ENCODE measurements at places on chromosomes 5 and 9. TPM values are rescaled to one million over a fixed set of nuclear protein-coding genes. Genes with fewer than 3 reads are reported as not detected.

- peak; percentile 58 for DNase-seq
Observed at GRCh38 chr5:151005187-151005949, 15.0 kb upstream of the GPX3 start.

- no peak for DNase-seq
Observed at GRCh38 chr5:141758310-141758998, 76.4 kb upstream of the ARAP3 start.

DNA sequence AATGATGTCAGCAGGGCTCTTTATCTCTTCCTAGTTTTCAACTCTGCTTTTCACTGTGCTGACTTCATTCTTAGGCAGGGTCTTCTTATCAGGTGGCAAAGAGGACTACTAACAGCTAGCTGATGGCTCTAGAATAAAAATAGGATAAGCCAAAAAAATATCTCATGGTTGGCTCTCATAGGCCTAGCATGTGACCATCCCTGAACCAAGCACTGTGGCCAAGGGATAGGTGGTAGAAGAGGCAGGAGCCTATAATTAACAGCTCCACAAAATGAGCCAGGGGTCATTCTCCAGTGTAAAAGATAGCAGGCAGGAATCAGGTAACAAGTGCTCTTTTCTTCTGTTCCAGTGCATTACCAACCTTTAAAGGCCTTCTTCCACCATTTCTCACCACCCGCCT, 21.1 kb downstream of the ANKDD1B start:
- DNase-seq, result no peak

Gene ANP32B
- 9.9 TPM for total RNA-seq

Gene CDK7
- total RNA-seq, result 91.1 TPM

Gene LRRC19
- not detected for total RNA-seq

Gene ANAPC2
- total RNA-seq, result 22.9 TPM

Gene GLRA1
- total RNA-seq, result not detected

All from fibroblast of villous mesenchyme (primary cell).